ENCODE measurements at places on chromosomes 2 and 18. TPM values are rescaled to one million over a fixed set of nuclear protein-coding genes. Genes with fewer than 3 reads are reported as not detected.

Gene ABCB11
- not detected for total RNA-seq

Gene C2orf80
- not detected for total RNA-seq

Gene CRYBA2
- total RNA-seq, result not detected

Gene FAM210A
- total RNA-seq, result 33.5 TPM

Gene SERPINB7
- total RNA-seq, result 28.0 TPM

Gene UBE2F
- total RNA-seq, result 56.0 TPM

Gene TEX44
- total RNA-seq, result not detected

Gene RFTN2
- under 0.01 TPM for total RNA-seq

Gene GPAT2
- total RNA-seq, result 2.0 TPM

GRCh38 chr2:96233880-96234316 lies 25.3 kb upstream of the STARD7 start:
- DNase-seq, result no peak

DNA sequence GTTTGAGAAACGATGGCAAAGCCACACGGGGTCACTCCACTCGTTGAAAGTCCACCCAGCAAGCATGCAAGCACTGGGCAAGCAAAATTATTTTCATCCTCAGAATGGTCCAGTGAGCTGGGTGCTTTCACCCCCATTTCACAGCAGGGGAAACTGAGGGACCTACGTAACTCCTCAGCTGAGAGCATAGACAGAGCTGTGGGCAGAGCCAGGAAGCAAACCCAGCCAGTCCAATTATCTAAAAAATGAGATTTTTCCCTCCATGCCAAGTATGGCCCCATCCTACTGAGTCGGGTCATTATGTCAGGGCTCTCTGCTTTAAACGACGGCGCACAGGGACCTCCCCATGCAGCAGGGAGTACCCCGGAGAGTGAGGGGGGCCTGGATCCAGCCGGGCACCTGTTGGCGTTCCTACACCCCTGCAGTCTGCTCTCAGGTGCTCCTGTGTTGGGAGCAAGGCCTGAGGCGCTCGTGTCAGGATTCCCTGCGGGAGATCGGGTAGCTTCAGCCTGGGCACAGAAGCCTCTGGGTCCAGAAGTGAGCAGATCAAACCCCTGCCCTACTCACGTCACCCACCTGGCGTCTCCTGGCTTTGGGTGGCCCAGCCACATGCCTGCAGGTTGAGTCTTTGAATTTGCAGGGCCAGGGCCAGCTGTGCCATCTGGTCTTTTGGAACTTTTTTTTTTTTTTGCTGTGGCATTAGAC lies 17.3 kb downstream of the TWIST2 start:
- no peak for DNase-seq

GRCh38 chr2:60742419-60742818 lies 13.6 kb upstream of the PAPOLG start:
- DNase-seq, result peak; percentile 61

GRCh38 chr2:208798698-208799097 lies 392.1 kb downstream of the PTH2R start:
- DNase-seq, result peak; percentile 3

DNA sequence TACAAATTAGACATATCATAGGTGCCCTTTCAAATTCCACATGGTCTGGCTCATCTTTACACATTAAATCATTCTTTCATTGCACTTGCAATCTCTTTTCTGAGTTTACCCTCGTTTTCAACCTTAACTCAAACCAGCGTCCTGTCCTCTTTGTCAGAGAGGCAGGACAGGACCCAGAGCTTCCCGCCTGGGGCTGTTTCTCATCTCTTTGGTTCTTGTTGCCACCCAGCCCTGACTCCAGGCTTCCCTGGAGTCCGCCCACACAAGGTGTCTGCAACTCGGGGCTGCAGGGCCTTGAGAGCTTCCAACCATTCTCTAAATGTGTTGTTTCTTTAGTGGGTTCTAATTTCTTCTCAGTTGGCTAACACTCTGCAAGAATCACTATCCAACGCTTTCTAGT lies 24.4 kb downstream of the RBMS1 start:
- no peak for DNase-seq

DNA sequence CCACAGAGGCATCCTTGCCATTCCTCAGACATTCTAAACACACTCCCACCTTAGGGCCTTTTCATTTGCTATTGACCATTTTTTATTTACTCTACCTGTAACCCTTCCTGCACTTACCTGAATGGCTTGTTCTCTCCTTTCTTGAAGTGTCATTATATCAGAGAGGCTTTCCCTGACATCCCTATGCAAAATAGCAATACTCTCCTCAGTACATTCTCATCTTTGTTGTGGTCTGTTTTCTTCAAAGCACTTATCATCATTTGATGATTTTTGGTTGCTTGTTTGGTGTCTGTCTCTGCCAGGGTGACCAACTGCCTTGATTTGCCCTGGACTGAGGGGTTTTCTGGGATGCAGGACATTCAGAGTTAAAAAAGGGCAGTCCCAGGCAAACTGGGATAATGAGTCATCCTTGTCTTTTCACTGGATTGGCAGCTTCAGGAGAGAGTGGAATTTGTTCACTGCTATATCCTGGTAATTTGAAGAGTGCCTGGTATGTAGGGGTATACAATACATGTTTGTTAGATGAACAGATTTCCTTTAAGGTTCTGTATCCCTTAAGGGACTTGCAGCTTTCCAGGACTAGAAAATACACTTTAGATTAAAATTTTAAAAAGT lies 102.4 kb downstream of the BABAM2 start:
- peak; percentile 87 for DNase-seq

DNA sequence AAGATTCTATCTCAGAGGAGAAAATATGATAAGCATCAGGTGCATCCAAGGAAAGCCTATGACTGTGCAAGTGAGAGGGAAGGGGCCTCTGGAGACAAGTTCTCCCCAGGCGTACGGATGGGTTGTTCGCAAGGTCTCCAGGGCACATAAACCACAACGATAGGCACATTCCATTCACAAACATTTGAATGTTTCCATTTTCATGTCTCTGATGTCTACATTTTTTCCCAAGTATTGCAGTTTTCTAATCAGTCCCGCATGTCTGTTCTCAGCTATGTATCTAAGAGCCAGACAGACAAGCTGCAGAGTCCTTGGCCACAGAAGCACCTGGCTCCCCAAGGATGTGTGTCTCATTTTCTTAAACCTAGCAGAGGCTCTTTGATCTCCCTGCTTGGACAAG lies 28.0 kb downstream of the OSR1 start:
- no peak for DNase-seq

DNA sequence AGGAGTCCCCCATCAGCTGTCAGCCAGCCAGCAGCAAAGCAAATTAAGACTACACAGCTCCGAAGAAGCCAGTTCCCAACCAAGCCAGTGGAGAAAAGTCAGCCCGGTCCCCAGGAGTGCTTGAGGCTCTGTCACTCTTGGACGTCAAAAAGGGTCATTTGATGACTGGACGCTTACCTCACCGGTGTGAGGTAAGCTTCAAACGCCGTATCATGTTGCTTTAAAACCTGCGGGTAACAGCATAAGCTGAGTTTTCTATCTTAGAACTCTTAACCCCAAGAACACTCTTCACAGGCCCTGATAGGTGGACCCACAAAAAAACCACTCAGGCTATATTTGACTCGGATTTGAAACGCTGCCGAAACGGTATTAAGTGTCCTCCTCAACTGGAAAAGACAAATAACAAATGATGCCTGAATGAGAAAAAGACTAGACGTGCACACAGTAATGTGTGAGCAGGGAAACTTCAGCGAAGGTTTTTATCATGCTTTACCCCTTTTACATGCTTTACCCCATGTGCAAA lies 682 bp upstream of the LNPK start:
- DNase-seq, result peak; percentile 19

- DNase-seq, result no peak
These were observed 941 bp upstream of the SGO2 start for GRCh38 chr2:200525066-200525465.

DNA sequence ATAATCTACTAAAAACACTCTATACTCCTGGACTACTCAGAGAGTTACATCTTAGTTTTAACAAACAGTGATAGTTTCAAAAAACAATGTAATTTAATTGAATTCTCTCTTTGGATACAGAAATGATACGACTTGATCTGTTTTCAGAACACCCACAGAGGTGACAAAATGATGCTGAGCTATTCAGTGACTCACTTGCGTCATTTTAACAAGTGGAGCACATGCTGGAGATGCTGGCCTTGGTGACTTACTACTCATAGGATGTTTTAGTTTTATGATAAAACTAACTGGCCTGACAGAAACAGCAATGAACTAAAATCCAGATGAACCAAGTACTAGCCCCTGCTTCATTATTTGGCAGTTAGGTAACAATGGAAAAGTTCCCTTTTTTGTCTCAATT lies 101.3 kb upstream of the ITGB6 start:
- no peak for DNase-seq

DNA sequence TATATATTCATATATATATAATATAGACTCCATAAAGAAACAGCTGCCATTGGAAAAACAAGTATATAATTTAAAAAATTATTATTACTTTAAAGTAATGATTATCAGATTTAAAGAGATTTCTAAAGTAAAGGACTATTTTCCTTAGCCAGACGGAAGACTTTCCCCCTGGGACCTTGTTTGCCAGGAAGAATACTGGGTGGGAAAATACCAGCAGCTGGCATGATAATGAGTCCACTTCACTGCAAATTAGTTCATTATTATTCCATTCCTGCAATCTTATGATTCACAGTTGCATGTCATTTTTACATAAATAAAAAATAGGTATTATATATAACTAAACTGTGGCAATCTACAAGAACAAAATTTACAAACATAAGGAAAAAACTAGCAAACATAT lies 339.8 kb upstream of the CDH7 start:
- DNase-seq, result no peak

DNA sequence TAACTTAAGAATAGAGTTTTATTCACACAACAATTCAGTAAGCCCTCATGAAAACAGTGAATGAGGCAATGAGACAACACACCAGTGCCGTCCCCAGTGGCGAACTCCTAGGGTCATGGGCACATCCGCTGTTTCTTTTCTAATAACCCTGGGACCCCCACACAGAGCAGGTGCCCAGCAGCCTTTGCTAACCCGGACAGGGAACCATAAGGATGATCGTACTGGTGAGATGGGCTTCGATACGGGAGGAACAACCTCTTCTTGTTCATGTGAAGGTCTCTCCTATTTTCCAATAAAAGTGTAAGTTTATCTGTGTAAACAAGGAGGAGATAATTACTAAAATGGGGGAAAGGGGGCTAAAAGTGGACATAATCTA lies 97.4 kb upstream of the MGAT4A start:
- no peak for DNase-seq

- no peak for DNase-seq
These were observed 33.2 kb downstream of the ADCY3 start for GRCh38 chr2:24886691-24887304.

DNA sequence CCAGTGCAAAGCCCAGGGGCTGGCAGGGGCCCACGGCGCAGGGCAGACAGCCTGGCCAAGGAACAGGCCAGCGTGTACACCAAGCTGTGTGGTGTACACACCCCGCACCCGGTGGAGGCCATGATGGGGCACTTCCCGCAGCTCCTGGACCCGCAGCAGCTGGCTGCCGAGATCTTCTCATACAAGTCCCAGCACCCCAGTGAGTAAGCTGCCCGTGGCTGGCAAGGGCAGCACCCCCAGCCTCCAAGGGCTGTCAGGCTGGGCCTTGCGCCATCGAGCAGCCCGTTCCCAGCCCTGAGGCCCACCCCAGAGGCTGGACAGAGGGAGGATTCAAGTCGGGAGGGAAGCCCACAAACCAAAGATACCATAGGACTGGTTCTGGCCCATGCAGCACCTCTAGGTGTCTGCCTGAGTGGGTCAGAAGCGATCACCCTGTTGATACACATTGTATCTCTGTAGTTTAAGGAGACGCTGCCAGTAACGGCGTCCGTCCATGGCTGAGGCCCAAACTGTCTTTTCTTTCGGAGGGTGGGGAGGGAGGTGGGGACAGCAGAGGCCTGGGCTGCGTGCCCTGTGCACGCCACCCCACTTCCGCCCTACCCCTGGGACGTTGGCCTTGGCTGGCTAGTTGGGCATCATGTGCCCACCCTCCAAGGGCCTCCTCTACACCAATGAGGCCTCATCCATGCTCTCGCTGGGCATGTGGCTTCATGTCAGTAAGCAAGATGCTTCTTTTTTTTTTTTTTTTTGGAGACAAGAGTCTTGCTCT lies 16.8 kb upstream of the MTERF4 start:
- DNase-seq, result no peak

DNA sequence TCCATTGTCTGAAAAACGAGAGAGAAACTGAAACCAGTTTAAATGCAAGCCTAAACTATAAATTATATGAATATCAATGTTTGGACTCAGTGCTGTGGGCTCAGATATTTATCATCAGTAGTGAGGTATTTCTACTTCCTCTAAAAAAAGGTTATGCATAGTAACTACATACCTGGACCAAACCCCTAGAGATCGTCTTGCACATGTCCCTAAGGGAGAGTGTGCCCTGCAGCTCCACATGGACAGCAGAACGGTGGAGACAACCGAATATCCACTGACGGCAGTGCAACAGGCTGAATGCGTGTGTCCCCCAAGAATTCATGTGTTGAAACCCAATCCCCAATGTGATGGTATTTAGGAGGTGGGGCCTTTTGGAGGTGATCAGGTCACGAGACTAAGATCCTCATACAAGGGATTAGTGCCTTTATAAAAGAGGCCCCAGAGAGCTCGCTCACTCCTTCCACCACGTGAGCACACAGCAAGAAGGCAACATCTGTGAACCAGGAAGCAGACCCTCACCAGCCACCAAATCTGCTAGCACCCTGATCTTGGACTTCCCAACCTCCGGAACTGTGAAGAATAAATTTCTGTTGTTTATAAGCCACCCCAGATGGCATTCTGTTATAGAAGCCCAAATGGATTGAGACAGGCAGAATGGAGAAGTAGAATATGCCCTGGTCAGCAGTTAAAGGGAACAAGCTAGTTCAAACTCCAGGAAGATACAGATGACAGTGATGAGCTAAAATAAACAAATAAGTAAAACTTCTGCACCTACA lies 208.4 kb downstream of the ANAPC1 start:
- no peak for DNase-seq

DNA sequence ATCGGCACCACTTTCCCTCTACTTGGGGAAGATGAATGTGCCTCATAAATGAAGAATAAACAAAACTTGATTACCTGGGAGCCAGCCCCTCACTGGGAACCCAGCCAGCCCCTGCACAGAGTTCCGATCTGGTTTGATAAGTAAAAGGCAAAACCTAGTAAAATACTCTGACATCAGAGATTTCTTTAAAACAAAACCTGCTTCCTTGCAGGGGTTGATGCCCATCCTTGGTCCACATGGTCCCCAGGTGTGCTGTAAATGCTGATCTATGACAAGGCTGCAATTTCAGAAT lies 218.8 kb upstream of the APCDD1 start:
- no peak for DNase-seq

DNA sequence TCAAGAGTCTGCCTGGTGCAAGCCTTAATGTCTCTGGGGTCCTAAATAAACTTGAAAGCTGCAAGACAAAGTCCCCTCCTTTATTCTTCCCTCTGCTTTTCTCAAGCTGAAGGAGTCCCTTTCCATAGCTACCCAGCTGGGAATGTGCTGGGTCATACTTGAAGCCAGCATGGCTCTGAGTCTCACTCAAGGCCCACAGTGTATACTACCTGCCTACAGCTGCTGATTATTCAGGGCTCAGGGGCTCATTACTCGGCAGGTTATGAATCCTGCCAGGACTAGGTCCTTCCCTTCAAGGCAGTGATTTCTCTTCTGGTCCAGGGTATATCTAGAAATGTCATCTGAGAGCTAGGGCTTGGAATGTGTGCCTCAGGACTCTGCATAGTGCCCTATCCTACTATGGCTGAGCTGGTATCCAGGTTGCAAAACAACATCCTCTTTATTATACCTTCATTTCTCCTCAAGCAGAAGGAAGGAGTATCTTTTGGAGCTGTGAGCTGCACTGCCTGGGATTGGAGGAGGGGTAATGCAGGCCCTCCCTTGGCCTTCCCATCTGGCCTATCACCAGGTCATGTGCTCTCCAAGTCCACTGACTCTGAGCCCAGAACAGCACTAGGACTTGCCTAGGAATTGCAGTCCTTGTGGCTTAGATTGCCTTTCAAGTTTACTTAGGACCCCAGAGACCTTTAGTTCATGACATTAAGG lies 22.3 kb downstream of the IL1RN start:
- DNase-seq, result no peak
